ENCODE measurements at places on chromosomes 7 and 10. TPM values are rescaled to one million over a fixed set of nuclear protein-coding genes. Genes with fewer than 3 reads are reported as not detected.

GRCh38 chr7:159210581-159211235, 66.0 kb upstream of the VIPR2 start:
- H3K4me3 ChIP-seq = no peak overlapping the region
- DNase-seq = no peak
- no peaks in the 10 kb centered on the region for H3K36me3 ChIP-seq
- no peak overlapping the region for H3K27ac ChIP-seq
- H3K27me3 ChIP-seq = no peaks in the 10 kb centered on the region

DNA sequence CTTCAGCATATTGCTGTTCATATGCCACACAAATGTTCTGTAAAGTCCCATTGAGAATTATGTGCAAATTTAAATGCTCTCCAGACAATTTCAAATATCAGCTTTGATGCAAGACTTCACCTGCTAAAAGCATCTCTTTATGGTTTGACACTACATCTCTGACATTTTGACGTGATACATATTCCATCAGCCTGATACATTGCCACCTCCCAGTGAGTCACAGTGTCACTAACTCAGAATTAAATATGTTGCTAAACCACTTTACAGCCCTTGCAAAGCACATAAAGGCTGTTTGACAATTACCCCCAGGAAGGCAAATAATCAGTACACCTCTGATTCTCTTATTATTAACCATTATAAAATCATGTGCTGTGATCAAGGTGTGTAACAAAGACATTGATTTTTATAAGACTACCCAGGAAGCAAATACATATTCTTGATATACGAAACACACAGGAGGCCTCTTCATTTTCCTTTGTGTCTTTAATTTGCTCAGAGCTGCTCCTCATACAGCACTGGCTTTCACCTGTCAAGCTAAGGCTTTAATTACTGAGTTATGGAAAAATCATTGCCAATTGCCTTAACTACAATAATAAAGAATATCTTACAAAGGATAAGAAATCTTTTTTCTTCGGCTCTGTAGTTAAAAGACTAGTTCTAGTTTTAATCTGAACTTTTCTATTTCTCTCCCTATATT, 547.5 kb upstream of the C7orf33 start:
- no peak for DNase-seq
- H3K27ac ChIP-seq = no peak overlapping the region
- no peak overlapping the region for H3K4me3 ChIP-seq
- H3K27me3 ChIP-seq = no peaks in the 10 kb centered on the region
- H3K4me1 ChIP-seq = no peaks in the 10 kb centered on the region

DNA sequence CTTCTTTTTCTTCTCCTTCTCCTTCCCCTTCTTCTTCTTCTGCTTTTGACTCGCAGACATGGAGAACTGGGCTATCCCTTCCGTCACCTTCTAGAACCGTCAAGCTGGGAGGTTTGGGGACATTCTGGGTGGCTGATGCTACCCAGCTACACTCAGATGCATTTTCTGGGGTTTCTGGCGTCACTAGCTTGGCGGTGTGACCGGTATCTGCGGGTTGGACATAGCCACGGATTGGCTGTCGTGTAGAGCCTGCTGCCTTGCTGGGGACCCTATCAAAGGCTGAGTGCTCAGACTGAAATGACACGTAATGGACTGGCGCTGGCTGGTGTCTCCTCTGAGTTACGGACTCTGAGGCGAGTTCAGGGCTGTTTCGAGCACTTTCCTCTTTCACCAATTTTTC, 101.7 kb downstream of the SVIL start:
- H3K36me3 ChIP-seq = no peaks in the 10 kb centered on the region
- no peak overlapping the region for H3K4me3 ChIP-seq
- H3K4me1 ChIP-seq = no peaks in the 10 kb centered on the region
- no peaks in the 10 kb centered on the region for H3K27me3 ChIP-seq
- H3K27ac ChIP-seq = no peak overlapping the region

- no peaks in the 10 kb centered on the region for H3K27me3 ChIP-seq
- H3K27ac ChIP-seq = no peak overlapping the region
- no peaks in the 10 kb centered on the region for H3K4me1 ChIP-seq
- no peak overlapping the region for H3K4me3 ChIP-seq
- DNase-seq = no peak
Observed at GRCh38 chr7:101936611-101937231, 119.3 kb downstream of the CUX1 start.

Gene GPR26
- total RNA-seq = not detected

Gene AP1S1
- total RNA-seq = 43.6 TPM

Gene OR9A2
- total RNA-seq = not detected

GRCh38 chr7:149637911-149638565, 135.3 kb downstream of the ZNF467 start:
- H3K4me1 ChIP-seq = no peaks in the 10 kb centered on the region
- peaks cover 5% of the 10 kb centered on the region for H3K27me3 ChIP-seq
- no peak overlapping the region for H3K4me3 ChIP-seq
- no peak for DNase-seq

- H3K4me1 ChIP-seq = no peaks in the 10 kb centered on the region
- no peaks in the 10 kb centered on the region for H3K27me3 ChIP-seq
- no peaks in the 10 kb centered on the region for H3K36me3 ChIP-seq
- H3K27ac ChIP-seq = no peak overlapping the region
Observed at GRCh38 chr10:82980321-82980720, 1105.3 kb downstream of the NRG3 start.

Gene SLC16A12
- not detected for total RNA-seq

Gene GRM3
- not detected for total RNA-seq

Gene FOXP2
- not detected for total RNA-seq

GRCh38 chr10:70232859-70233108, 445 bp downstream of the PPA1 start:
- H3K36me3 ChIP-seq = no peaks in the 10 kb centered on the region
- peak overlapping the region; percentile 93 for H3K4me3 ChIP-seq
- peak overlapping the region; percentile 75 for H3K27ac ChIP-seq
- H3K4me1 ChIP-seq = peaks cover 11% of the 10 kb centered on the region
- H3K27me3 ChIP-seq = no peaks in the 10 kb centered on the region

GRCh38 chr10:29643771-29644501, 9.2 kb upstream of the SVIL start:
- no peaks in the 10 kb centered on the region for H3K36me3 ChIP-seq
- H3K4me3 ChIP-seq = no peak overlapping the region
- no peak overlapping the region for H3K27ac ChIP-seq
- peaks cover 27% of the 10 kb centered on the region for H3K4me1 ChIP-seq

Data from CD8-positive, alpha-beta memory T cell (primary cell).